Activated T-helper 1 cell treated with Interleukin-2 at 50 U/mL for 16 hours (primary cell): ENCODE measurements at places on chromosomes 1 and 21.
A peak's percentile ranks its signal among the peaks of the same experiment; 100 is the strongest.

DNA sequence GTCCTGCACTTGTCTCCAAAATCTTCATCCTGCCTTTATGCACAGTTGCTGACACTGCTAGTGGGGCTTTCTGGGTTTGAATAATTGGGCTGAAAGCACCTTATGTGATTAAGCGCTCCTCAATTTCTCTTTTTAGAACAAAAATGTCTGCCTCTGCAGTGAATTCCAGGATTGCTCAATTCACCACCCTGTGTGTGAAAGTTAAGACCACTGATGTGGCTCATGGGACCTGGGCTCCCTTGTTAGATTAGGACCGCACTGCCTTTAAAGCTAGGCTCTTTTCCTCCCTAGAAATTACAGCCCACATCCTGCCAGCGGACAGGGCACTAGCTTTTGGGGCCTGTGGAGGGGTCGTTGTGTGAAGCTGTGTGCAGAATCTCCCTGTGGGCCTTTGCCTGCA is 18.8 kb downstream of the KIAA1614 start:
- no peak for DNase-seq

DNA sequence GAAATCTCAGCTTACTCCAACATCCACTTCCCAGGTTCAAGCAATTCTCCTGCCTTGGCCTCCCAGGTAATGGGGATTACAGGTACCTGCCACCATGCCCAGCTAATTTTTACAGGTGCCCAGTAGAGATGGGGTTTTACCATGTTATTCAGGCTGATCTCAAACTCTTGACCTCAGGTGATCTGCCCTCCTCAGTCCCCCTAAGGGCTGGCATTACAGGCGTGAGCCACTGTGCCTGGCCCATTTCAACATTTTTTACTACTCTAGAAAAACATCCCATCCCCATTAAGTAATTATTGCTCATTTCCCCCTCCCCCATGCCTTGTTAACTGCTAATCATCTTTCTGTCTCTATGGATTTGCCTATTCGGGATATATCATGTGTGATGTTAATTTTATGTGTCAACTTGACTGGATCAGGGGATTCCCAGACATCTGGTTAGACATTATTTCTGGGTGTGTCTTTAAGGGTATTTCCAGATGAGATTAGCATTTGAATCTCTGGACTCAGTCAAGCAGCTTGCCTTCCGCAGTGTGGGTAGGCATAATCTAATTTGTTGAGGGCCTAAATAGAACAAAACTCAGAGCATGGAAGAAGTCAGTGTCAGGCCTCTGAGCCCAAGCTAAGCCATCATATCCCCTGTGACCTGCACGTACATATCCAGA is 33.0 kb upstream of the ZBTB8B start:
- DNase-seq: no peak

DNA sequence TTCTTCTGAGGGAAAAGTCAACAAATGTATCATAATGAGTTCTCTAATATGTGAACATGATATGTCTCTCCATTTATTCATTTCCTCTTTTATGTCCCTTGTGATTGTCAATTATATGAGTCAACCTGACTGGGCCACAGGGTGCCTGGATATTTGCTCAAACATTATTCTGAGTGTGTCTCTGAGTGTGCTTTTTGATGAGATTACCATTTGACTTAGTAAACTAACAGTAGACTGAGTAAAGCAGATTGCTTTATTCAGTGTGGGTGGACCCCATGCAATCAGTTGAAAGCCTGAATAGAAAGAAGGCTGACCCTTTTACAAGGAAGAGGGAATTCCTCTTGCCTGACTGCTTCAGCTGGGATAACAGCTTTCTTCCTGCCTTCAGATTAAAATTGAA is 142.6 kb downstream of the SLC35F3 start:
- DNase-seq: no peak

- DNase-seq: peak; percentile 42
These were observed 3.7 kb upstream of the FNDC7 start for GRCh38 chr1:108708691-108709660.

GRCh38 chr1:94875794-94876193 is 51.1 kb downstream of the CNN3 start:
- no peak for DNase-seq

- DNase-seq: no peak
These were observed 16.5 kb upstream of the ASAP3 start for GRCh38 chr1:23500466-23500865.

DNA sequence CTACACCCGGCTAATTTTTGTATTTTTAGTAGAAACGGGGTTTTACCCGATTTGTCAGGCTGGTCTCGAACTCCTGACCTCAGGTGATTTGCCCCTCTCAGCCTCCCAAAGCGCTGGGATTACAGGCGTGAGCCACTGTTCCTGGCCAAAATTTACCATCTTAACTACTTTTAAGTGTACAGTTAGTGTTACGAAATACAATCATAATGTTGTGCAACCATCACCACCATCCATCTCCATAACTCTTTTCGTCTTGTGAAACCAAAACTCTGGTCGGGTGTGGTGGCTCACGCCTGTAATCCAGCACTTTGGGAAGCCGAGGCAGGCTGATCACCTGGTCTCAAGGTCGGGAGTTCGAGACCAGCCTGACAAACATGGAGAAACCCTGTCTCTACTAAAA is 14.1 kb upstream of the ZBTB40 start:
- no peak for DNase-seq

DNA sequence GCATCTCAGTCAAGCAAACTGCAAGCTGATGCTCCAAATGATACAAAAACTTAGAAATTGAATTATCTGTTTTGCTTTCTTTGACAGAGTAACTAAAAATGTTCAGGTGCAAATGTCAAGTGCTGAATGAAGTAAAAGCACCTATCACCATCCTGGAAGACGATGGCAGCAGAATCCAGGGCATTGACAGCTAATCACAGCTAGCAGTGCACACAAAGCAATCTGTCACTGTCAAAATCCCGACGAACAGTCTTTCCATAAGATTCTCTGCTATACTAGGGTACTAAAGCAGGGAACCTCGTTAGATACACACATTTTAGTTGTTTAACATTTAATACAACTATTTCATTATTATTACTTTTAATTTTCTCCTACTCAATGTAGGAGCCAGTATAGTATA is 233.3 kb downstream of the BRINP3 start:
- DNase-seq: no peak

DNA sequence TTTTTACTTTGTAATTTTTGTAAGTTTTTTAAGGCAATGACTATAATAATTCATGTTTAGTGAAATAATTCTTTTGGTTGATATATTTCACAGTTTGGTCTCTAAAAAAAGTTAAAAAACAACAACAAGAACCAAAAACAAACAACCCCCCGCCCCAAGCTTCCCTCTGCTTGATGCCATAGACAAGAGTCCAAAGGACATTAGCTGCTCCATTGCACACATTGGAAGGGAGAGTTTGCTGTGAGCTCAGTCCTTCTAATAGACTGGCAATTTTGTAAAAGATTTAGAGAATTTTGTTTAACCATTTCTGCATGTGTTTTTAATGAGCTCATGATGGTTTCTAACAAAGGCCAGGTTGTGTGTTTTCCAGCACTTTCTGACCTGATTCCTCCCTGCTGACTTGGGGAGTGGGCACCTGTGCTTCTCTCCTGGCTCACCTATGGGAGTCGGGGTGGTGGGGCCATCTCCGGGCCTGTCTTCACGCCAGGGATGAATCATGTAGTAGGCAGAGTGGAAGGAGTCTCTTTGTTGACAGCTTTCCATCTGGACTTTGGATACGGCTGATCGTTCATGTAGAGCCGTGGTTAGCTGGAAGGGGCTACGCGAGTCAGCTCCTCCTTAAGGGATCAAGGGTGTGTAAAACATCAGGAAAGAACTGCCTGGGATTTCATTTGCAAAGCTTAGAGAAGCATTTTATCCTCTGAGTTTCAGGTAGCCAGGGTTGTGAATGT is 14.1 kb downstream of the ZBTB18 start:
- DNase-seq: no peak

DNA sequence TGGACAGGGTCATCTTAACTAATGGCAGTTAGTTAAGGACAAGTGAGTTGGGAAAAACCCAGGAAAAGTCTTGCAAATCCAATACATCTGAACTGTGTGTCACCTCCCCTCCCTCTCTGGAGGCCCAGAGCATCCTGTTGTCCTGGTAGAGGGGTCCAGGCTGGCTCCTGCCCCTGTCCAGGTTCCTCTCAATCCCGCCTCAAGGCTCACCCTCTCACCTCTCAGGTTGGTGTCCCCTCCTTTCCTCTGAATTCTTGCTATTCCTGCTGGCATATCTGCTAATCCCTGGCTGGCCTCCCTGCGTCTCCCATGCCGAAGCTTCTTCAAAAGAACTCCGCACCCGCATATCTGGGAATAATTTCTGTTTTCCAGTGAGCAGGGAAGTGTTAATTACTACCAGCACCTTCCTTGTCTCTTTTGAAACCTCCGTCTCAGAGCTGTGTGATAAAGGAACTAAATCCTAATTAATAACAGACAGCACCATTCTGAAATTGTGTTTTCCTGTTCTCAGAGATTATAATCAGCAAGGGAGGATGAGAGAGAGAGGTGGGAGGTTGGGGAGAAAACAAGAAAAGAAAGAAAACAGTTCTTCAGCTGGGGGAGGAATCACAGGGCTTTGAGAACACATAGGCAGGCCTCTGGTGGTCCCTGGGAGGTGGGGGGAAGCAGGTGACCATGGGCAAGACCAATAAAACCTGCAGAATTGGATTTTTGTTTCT is 568.0 kb downstream of the PTPRU start:
- DNase-seq: no peak

DNA sequence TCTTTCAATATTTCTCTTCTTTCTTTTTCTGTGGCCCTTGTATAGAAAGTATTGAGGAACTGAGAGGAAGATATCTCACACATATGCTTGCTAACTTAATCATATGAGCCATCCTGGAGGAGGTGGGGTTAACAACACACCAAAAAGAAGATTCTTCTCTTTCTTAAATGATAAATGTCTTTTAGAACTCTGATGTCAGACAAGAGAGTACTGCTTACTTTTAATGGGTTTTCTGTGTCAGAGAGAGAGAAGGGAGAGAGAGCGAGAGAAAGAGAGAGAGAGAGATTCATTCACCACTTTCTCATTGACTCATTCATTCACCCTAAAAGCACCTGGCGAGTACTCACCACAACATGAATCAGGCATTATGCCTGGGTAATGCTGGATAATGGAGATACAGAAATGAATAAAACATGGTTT is 250.3 kb upstream of the SGIP1 start:
- no peak for DNase-seq

- no peak for DNase-seq
These were observed 16.2 kb downstream of the PLEKHO1 start for GRCh38 chr1:150165622-150166612.

DNA sequence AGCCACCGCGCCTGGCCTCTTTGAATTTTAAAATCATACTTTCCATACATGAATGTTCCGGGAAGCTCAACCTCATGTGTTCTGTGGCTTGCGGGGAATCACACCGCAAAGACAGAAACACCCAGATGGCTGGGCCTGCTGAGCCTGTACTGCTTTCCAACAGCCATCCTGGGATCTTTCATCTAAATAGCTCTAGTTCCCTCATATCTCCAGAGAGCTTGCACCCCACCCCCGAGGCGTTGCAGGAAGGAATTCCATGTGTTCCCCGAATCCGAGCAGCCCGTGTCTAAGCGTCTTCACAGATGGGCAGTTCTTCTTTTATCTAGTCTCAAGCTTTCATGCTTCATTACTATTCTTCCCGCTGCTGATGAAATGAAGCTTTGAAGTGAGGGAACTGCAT is 66.4 kb downstream of the IGSF21 start:
- DNase-seq: no peak

DNA sequence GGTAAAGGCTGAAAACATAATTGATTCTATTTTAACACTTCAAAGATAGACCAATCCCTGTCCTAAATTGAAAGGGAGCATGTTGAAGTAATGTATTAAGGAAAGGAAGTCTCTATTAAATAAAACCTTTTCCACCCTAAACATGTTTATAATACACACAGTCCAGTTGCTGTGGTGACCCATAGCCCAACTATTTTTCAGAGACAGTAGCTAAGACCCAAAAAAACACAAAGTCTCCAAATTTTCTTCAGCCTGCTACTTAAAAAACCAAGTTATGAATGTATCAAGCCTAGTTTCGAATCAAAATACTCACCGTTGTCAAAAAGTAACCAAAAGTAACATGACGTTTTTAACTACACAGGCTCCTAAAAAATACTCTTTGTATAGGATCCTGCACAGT is 1.6 kb downstream of the ELK4 start:
- no peak for DNase-seq

GRCh38 chr1:168141871-168142385 is 5.2 kb upstream of the GPR161 start:
- DNase-seq: no peak

- no peak for DNase-seq
These were observed 137.3 kb downstream of the SLC30A10 start for GRCh38 chr1:219790834-219791615.

DNA sequence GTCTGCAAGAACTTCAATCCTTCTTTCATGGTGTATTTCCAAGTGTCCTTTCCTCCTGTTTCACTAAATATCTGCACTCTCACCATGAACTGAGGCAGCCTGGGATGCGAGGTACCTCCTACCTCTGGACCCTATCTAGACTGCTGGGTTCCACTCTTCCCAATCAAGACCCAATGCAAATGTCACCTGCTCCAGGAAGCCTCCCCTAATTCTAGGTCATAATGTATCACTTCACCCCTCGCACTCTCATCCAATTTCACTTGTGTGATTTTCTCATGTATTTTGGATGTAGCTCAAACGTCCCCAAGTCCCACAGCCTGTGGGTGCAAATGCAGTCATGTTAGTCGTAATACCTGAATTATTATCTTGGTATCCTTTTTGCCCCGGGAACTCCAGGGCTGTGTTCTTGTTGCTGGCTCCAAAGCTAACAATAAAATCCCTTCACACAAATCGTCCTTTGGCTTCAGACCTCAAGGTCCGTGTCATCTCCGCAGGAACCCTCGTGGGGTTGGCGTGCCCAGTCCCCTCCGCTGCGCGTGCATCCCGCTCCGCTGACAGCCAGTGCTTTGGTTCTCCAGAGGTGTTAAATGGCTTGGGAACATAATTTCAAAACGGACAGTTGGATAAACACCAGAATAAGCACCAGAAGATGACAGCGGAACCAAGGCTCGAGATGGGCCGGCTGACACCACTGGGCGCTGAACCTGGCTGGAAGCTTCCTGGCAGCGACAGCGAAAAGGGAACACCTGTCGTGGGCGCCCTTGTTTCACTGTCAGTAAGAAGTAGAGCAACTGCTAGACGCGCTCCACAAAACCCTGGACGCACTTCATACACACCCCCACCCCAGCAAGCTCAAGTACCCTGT is 1.0 kb upstream of the BACH1 start:
- no peak for DNase-seq

DNA sequence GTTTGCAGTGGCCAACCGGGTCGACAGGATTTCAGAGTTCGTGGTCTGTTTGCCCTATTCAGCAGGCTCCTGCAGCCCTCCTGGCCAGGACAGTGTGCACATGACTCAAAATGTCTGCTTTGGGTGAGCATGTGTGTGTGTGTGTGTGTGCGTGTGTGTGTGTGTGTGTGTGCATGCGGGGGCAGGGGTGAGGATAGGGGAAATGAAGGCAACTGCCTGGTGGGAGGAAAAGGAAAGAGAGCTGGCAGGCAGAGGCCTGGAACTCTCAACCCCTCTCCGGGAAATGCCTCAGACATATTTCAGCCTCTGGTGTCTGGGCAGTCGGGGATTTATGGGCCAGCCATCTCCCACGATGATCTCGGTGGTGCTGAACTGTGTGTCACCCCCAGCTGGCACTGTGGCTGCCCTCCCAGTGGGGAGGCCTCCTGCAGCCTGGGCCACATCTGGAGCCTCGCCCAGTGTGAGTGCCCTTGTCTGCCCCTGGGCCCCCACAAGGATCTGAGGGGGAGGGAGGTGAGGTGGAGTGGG is 15.2 kb downstream of the CDCP2 start:
- DNase-seq: no peak
